Stimulated activated CD4-positive, alpha-beta T cell treated with anti-CD3 and anti-CD28 coated beads, Interleukin-1b, Interleukin-23, amount 100 ng/mL, for 4 hours (primary cell): ENCODE measurements at places on chromosomes 13 and 19.

DNA sequence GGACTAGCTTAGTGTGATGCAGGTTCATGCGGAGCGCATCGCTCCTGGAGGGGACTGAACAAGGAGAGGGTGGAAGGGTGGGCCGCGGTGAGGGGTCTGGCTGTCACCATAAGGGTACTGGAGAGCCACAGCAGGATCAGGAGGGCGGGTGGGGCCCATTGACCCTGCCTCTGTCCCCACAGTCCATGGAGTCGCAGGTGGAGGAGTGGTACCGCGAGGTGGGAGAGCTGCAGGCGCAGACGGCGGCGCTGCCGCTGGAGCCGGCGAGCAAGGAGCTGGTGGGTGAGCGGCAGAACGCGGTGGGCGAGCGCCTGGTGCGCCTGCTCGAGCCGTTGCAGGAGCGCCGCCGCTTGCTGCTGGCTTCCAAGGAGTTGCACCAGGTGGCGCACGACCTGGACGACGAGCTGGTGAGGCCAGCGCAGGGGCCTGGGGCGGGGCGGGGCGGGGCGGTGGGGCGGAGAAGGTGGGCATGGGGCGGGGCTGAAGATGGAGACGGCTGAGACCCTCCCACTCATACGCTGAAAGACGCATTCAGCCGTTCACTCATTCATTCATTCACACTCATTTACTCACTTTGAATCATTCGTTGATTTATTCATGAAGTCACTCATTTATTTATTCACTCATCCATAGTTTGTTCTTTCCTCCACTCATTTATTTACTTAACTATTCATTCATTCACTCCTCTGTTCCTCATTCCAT, 27.5 kb upstream of the SHKBP1 start:
- DNase-seq = peak; percentile 70

GRCh38 chr13:44165889-44166496, 207.6 kb upstream of the SERP2 start:
- DNase-seq = no peak

- DNase-seq = no peak
These were observed 223.6 kb downstream of the DACH1 start for GRCh38 chr13:71643448-71643860.

DNA sequence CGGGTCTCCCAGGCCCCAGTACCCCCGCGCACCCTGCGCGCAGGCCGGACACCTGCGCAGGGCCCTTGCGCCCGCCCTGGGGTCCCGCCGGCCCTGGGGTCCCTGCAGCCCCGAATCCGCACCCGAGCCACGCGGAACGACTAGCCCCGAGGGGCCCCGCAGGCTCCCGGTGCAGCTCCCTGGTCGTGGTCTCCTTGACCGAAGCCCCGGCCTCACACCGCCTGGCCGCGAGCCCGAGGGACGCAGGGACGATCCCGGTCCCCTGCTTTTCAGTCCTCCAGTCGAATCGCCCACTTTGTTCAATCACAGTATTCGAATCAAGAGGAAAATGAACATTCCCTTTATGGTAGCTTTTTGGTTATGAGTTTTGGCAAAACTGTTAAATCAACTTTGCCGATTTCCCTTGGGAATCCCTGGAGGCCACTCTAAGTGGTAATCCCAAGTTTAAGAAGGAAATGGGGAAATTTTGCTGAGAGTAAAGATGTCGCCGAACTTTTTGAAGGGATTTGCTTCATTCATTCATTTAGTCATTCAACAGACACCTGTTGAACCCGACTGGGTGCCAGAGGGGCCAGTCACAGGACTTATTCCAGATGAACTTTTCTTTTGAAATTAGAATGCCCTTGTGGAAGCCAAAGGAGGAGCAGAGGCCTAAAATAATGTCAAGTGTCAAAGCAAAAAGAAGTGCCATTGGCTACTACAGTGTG, 75.0 kb downstream of the ZIC5 start:
- DNase-seq = no peak

DNA sequence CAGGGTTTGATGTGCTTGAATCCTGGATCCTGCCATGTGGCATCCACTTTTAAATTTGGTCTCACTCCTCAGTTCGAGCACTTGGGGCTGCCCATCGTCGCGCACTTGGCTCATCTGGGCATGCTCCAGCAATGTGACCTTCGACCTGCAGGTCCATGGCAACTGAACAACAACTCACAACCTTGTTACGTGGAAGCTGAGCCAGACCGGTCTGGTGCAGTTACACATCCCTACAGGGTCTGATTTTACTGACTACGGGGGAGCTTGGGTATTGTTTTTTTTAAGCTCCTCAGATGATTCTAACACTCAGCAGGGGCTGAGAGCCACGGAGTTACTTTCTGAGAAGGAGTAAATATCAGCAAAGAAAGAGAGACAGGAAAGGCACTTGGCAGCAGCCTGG, 769.6 kb downstream of the UQCRFS1 start:
- DNase-seq = no peak
